OCI-LY7 (cell line): ENCODE measurements at places on chromosomes 13 and 19. TPM values are rescaled to one million over a fixed set of nuclear protein-coding genes. Genes with fewer than 3 reads are reported as not detected.

DNA sequence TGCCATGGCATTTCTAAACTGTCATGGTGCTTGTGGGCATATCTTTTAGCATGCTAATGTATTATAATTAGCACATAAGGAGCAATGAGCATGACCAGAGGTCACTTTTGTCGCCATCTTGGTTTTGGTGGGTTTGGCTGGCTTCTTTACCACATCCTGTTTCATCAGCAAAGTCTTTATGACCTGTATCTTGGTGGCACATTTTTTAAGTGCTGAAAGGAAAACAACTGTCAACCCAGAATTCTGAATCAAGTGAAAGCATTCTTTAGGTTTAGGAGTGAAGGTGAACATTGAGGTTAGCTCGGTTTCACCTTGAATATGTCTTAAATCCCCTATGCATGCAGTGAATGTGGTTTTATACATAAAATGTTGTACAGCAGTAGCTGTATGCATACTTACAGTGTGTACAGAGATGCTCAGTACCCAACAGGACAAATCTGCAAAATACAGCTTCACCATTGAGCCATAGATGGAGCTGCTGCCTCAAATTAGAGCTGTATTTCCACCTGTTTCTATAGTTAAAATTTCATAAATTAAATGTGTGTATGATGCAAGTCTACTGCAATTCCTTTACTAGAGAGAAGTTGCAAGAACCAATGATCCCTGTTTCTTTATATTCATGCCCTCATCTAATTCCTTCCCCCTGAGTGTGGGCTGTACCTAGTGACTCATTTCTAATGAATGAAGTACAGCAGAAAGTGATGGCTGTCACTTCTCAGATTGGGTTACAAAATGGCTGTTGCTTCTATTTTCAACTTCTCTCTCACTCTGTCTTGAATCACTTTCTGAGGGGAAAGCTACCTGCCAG, 25.2 kb upstream of the IGSF23 start:
- DNase-seq = no peak

- DNase-seq = peak; percentile 39
Observed at GRCh38 chr19:50427997-50428425, 4.7 kb upstream of the MYBPC2 start.

DNA sequence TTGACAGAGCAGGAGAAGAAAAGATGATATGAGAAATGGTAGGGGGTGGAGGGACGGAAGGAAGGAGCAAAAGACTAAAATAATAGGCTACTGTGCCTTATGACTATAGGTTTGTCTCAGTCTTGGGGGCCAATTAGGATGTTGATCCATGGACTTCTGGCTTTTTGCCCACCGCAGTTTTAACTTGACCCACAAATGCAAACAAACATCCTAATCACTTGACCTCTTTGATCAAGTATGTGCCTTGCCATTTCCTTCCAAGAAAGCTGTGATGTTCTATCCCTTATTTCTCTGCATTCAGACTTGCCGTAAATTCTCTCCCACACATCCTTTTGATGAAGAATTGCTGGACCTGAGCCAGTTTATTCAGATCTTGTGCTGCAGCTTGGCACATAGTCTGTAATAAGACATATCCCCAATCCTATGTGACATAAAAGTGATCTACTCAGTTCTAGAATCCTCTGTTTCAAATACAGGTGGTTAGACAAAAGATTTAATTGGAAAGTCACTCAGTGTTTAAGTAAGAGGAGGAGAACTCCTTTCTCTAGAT, 62.8 kb downstream of the TPT1 start:
- no peak for DNase-seq

DNA sequence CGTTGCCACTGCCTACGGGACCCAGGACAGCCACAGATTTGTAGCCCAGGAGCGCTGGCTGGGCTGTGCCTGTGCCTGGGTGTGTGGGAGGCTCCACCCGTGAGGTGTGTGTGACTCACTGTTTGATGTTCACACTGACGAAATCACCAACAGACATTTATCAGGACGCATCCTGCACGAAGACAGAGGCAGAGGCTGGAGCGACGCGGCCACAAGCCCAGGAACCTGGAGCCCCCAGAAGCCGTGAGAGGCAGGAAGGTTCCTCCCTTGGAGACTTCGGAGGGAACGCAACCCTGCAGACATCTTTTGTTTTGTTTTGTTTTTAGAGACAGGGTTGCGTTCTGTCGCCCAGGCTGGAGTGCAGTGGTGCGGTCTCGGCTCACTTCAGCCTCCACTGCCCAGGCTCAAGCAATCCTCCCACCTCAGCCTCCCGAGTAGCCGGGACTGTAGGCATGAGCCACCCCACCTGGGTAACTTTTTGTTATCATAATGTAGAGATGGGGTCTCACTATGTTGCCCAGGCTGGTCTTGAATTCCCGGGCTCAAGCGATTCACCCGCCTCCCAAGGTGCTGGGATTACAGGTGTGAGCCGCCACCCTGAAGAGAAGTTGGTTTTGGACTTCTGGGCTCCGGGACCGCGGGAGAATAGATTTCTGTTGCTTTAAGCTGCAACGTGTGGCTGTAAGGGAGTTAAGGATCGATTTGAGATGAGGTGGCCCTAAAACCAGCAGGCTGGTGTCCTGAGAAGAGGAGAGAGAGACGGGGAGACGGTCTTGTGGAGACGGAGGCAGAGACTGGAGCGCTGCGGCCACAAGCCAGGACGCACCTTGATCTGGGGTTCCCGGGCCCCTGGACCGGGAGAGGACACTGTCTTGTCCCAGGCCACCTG, 24.9 kb upstream of the WDR18 start:
- DNase-seq = no peak

GRCh38 chr13:42876270-42876714, 94.9 kb downstream of the FAM216B start:
- no peak for DNase-seq

GRCh38 chr13:78841358-78841963, 182.5 kb upstream of the OBI1 start:
- DNase-seq = no peak

The LGALS4 gene
- total RNA-seq = 1.1 and 1.3 TPM in 2 replicates
